K562 (cell line): ENCODE measurements at places on chromosomes 4 and X. TPM values are rescaled to one million over a fixed set of nuclear protein-coding genes. Genes with fewer than 3 reads are reported as not detected.

Gene DACH2
- not detected in 2 replicates for total RNA-seq

Gene GYPA
- 93.9 and 116 TPM in 2 replicates for total RNA-seq

Gene PLAC8
- 0.27 and 0.58 TPM in 2 replicates for total RNA-seq

Gene TLR8
- total RNA-seq: not detected in 2 replicates

Gene CC2D2A
- 1.7 TPM in 2 replicates for total RNA-seq

Gene NUDT10
- total RNA-seq: not detected in 2 replicates

Gene PNMA5
- 0.20 TPM in 1 of 2 replicates, not detected in the other for total RNA-seq

Gene FAM184B
- total RNA-seq: not detected in 2 replicates

Gene MUC7
- not detected in 2 replicates for total RNA-seq

Gene SYP
- 2.1 and 3.0 TPM in 2 replicates for total RNA-seq

Gene EGF
- 1.2 and 1.5 TPM in 2 replicates for total RNA-seq

Gene HAND2
- 6.0 and 6.6 TPM in 2 replicates for total RNA-seq

Gene IL1RAPL1
- 0.04 TPM in 1 of 2 replicates, not detected in the other for total RNA-seq

Gene SMIM10L2A
- 0.13 and 0.18 TPM in 2 replicates for total RNA-seq

Gene CYBB
- total RNA-seq: 0.87 and 0.91 TPM in 2 replicates

Gene MAGEB3
- total RNA-seq: not detected in 2 replicates

Gene PAGE5
- 143 and 149 TPM in 2 replicates for total RNA-seq

Gene MPP1
- 290 and 305 TPM in 2 replicates for total RNA-seq

Gene SLC16A2
- total RNA-seq: 0.07 and 0.13 TPM in 2 replicates

Gene MTMR1
- total RNA-seq: 24.2 and 24.9 TPM in 2 replicates

Gene ZFYVE28
- 24.8 and 25.1 TPM in 2 replicates for total RNA-seq

Gene MAP9
- 0.07 and 0.09 TPM in 2 replicates for total RNA-seq

Gene ZCCHC12
- total RNA-seq: not detected in 2 replicates

Gene SEPTIN6
- total RNA-seq: 37.7 and 37.8 TPM in 2 replicates

Gene C4orf50
- total RNA-seq: not detected in 2 replicates

Gene IL3RA
- total RNA-seq: not detected in 2 replicates

Gene STPG2
- not detected in 2 replicates for total RNA-seq

Gene TLR10
- total RNA-seq: not detected in 2 replicates

Gene KIAA1210
- not detected in 2 replicates for total RNA-seq

Gene KCND1
- total RNA-seq: 0.75 and 0.83 TPM in 2 replicates

Gene PABPC5
- not detected in 2 replicates for total RNA-seq

Gene FAM47C
- not detected in 2 replicates for total RNA-seq

Gene SLIT2
- total RNA-seq: 6.0 and 6.3 TPM in 2 replicates

Gene RTL3
- total RNA-seq: not detected in 2 replicates

Gene ZIC3
- total RNA-seq: not detected in 2 replicates

Gene MAMLD1
- total RNA-seq: 0.18 TPM in 1 of 2 replicates, not detected in the other

Gene SLC49A3
- 0.24 and 0.29 TPM in 2 replicates for total RNA-seq

Gene AWAT2
- total RNA-seq: not detected in 2 replicates

Gene GSX2
- total RNA-seq: not detected in 2 replicates

Gene APELA
- not detected in 2 replicates for total RNA-seq

Gene CDKL2
- total RNA-seq: 0.16 TPM in 1 of 2 replicates, not detected in the other

Gene UGT2B15
- total RNA-seq: 0.16 TPM in 1 of 2 replicates, not detected in the other

Gene SLC34A2
- 1.2 and 1.5 TPM in 2 replicates for total RNA-seq

Gene PAGE4
- 1.1 and 1.3 TPM in 2 replicates for total RNA-seq

Gene SLC9B1
- 0.42 and 0.78 TPM in 2 replicates for total RNA-seq

Gene LRBA
- total RNA-seq: 63.0 and 65.9 TPM in 2 replicates

Gene RPS6KA6
- total RNA-seq: 0.11 TPM in 1 of 2 replicates, not detected in the other

Gene TMPRSS11F
- 0.09 TPM in 1 of 2 replicates, not detected in the other for total RNA-seq

Gene AMMECR1
- total RNA-seq: 30.5 and 33.9 TPM in 2 replicates

Gene SLC4A4
- total RNA-seq: 0.11 and 0.20 TPM in 2 replicates

Gene FATE1
- total RNA-seq: not detected in 2 replicates

Gene ZNF185
- total RNA-seq: 0.24 and 0.40 TPM in 2 replicates

Gene LEF1
- 32.5 and 35.4 TPM in 2 replicates for total RNA-seq

Gene VCX
- 9.0 and 11.9 TPM in 2 replicates for total RNA-seq

Gene TAPT1
- total RNA-seq: 20.9 and 27.6 TPM in 2 replicates

Gene CCDC160
- not detected in 2 replicates for total RNA-seq

Gene TREX2
- total RNA-seq: 0.51 and 0.82 TPM in 2 replicates

Gene UGT2B10
- total RNA-seq: 0.16 and 0.18 TPM in 2 replicates

Gene LANCL3
- total RNA-seq: 1.5 TPM in 2 replicates
